ENCODE measurements at places on chromosomes 1 and 21.

DNA sequence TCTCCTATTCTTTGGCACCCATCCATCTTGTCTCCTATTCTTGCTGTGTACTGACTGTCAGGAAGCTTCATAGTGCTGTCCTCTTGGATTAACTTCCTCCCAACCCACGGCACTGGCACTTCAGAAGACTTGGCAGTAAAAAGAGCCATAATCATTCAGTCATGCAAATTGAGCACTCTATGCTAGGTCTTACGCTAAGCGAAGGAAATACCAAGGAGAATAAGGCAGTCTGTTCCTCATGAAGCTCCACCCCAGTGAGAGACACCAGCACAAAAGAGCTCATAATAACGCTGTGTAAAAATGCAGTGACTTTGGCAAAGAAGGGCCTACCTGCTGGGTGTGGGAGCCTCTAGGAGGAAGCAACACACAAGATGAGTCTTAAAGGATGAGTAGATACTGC is 67.1 kb downstream of the GFI1 start:
- no peak for DNase-seq

- DNase-seq: no peak
Measured at GRCh38 chr1:31429583-31429982, 16.6 kb downstream of the SERINC2 start.

GRCh38 chr1:183210681-183211080 is 24.6 kb downstream of the LAMC2 start:
- DNase-seq: no peak

GRCh38 chr1:224734261-224734935 is 118.3 kb downstream of the CNIH3 start:
- DNase-seq: no peak

DNA sequence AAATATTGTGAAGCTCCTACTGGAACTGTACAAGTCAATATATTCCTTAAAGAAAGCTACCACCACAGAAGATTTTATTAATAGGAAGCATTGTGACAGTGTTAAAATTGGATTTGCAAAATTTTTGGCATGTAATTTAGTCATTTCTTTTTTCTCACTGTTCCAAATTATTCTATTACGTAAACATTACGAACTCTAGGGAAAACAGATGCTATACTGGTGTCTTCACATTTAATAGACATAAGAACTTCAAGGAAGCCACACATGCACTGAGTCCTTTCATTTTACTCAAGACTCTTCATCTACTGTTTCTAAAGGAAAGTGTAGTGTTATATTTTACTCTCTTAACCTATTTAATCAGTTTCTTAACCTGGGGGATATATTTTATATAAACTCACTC is 135.4 kb downstream of the HMCN1 start:
- DNase-seq: no peak

GRCh38 chr1:56220021-56220420 is 359.3 kb downstream of the PLPP3 start:
- no peak for DNase-seq

- DNase-seq: no peak
Measured at GRCh38 chr1:147641695-147642592, 28.4 kb downstream of the ACP6 start.
